ENCODE measurements at places on chromosomes 2 and 18.

DNA sequence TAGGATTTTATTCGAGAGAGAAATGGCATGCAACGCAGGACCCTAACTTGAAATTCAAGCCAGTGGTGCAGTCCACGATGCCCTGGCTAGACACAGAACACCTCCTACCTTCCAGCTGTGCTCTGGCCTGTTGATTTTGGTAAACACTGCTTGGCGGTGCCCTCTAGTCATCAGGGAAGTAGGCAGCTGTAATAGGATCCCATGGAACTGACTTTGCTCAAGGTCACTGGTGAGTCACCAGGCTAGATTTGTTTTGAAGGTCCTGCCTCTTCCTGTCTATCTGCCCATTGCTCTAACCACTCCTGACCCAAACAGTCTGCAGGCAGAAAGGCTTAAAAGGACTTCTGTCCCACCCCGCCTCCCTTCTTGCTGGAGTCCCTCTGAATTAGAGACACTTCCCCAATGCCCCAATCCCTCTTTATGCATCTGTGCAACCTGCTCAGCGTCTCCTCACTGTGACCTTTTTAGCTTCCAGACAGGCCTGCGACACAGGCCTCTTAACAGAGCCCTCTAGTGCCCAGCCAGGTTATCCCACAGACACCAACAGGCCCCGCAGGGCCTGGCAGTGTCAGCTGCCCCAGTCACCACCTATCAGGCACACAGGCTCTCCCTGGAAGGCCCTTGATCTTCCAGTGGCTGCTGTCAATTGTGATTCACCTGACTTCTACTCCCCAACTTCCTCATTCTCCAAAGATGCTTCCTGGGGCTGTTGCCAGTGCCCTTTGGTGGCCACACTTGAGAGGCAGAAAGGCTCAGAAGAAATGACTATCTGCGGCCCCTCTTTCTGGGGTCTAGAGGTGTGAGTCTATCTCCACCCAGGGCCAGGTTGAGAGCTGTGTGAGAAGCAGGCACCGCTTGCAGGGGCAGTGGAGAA, 5.2 kb downstream of the TMEM127 start:
- peak; percentile 88 for DNase-seq

GRCh38 chr2:230684270-230685168, 28.1 kb upstream of the CAB39 start:
- DNase-seq = no peak

DNA sequence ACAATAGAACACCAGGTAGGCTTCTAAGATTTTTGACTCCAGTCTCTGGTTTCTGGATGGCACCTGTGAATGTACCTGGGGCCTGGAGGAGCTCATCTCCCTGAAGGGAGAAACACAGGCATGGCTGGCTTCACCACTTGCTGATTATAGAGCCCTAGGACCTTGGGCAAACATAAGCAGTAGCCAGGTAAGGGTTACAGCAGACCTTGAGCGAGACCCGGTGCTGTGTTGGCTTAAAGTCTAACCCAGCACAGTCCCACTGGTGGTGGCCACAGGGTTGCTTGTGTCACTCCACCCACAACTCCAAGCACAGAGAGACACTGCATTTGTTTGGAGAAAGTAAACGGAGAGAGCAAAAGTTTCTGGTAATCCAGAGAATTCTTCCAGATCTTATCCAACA, 104.7 kb upstream of the SPOPL start:
- no peak for DNase-seq

DNA sequence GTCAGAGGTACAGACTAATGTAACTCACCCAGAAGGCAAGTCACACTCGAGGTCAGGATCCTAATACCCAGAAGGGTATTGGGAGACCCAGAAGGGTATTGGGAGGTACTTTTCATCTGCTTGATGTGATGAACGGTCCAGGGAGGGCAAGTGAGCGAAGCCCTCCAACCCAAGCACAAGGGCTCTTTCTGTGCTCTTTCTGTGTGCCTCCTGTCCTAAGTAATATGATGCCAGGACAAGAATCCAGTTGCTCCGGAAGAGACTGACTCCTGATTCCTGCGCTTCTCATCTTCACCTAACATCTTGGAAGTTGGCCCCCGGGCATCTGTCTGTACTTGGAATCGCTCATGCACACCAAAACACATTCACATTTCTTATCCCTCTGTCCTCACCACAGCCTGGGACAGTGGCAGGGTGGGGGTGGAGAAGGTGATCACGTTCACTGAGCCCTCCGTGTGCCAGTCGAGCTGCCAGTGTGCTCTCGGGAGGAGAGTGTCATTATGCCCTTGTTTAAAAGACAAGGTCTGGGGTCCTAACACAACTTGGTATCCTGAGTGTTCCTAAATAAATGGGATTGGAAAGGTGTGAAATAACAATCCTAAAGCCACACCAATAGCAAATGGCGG, 17.1 kb downstream of the GYPC start:
- no peak for DNase-seq

Measured in inflammatory macrophage treated with lipopolysaccharide for 4 hours (primary cell).